Daoy (cell line): ENCODE measurements at places on chromosomes 3 and 15.
A peak's percentile ranks its signal among the peaks of the same experiment; 100 is the strongest.

DNA sequence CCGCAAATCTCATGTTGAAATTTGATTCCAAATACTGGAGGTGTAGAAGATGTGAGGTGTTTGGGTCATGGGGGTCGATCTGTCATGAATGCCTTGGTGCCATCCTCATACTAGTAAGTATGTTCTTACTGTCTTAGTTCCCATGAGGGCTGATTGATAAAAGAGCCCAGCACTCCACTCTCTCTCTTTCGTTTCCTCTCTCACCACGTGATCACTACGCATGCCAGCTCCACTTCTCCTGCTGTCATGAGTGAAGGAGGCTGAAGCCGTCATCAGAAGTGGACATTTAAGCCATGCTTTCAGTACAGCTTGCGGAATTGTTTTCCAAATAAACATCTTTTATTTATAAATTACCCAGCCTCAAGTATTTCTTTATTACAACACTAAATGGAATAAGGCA lies 6.1 kb downstream of the OR5H15 start:
- DNase-seq = no peak

DNA sequence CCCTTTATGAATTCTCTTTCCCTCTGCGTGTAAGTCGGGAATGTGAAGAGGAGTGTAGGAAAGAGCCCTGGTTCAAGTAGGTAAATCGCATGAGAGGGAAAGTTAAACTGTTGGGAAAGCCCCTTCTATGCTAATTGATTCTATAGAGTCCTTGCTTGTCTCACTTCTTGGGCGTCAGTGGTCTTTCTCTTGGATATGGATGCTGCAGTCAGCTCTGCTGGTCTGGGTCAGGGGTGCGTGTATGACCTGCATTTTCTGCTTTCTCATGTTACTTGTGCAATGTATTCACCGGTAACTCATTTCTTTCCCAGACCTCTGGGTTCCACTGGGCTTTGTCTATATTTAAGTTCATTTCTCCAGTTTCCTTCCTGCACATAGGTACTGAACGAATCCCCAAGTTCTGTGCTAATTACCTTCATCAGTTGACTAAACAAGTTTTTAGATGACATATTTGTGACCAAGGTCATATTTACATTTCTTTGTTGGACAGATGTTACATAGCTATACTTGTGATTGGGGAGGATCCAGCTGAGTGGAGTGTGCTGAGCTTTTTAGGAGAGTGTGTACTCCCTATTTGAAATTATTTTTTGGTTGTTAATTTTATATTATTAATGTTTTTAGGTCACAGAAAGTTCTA lies 1.4 kb downstream of the SETD5 start:
- DNase-seq = peak; percentile 50

DNA sequence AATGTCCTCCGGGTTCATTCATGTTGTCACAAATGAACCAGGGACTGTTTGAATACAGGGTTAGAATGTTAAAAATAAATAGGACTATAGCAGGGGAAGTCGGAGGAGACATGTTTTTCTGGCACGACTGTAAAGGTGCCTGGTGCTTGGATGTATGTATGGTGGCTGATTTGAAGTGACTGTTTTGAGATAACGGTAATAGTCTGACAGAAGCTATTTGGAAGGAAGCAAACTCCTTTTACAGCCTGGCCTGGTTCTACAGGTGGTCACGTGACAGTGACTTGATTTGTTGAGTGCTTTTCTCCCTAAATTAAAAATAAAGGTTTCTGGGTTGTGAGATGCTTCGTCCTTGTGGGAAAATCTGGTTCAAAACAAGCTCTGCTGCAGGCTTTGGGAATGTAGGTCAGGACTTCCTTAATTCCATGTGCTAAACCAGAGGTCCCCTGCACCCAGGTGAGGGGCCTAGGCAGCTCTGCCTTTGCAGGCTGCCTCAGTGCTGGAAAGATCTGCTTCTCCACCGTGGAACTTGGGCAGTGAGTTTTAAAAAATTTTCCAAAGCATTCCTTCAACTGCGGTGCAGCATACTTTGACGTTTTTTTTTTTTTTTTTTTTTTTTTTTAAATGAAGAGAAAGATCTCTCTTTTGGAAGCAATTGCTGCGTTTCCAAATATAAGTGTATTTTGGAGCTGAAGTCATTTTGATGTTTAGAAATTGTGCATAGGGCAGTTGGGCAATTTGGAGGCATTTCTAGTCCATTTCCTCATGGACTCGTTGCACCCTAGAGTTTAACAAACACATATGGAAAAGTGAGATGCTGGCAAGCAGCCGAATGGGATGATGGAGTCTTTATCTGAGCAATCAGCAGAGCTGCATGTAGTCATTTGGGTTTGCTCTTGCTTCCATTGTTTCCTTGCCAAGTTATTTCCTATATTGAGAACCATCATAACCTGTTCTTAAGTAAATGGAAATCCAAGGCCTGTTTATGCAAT lies 30.9 kb downstream of the ITPR1 start:
- DNase-seq = peak; percentile 25

- no peak for DNase-seq
Observed at GRCh38 chr15:35362195-35362829, 183.7 kb downstream of the DPH6 start.

- no peak for DNase-seq
Observed at GRCh38 chr3:133934996-133935842, 39.5 kb upstream of the RAB6B start.

DNA sequence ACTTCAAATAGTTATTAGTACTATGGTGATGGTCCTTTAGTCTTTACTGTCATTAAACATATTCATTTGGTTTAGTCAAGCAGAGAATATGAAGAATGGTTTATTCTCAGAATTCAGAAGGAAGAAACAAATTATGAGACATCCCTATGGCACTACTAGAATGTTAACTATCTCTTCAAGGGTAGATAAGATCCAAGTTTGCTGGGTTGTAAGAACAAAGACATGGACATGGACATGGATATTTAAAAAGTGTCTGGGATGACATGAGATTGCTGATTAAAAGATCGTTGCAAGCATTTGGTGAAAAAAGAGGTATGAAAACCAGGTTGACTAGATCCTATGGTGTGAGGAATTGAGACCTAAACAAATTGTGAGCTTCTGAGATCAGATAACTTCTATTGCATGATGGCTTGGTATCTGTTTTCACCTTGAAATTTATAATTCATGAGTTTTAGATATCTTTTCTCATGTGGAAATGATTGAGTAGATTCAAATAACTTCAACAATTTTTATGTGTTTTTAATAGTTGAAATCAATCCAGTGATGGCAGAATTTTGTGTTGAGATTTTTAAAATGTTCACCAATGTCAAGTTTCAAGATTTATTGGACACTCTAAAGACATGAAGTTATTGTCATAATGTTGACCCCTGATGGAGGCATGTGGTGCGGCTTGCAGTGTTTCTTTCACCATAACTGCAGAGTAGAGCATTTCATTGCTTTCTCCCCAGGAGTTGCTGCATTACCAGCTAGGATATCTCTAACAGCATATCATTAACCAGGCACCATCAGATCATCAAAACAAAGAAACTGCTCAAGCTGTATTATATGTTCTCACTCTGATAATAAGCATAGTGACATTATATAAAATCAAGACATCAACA lies 72.6 kb downstream of the NAALADL2 start:
- DNase-seq = no peak

GRCh38 chr3:34919025-34919424 lies 720.3 kb upstream of the ARPP21 start:
- no peak for DNase-seq

DNA sequence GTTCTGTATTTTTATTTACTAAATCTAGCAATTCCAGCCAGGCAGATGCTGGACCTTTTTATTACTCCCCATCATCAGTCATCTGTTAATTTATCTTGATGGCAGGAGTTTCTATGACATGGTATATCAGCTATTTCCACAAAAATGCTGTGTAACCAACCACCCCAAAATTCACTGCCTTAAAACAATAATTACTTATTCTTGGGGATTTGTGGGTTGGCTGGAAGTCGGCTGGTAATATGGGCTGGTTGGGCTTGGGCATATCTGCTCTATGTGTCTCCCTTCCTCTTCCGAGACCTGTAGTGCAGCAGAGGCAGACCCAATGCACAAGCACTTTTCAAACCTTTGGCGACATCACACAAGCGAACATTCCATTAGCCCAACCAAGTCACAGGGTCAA lies 92.1 kb upstream of the UBE2E1 start:
- DNase-seq = peak; percentile 39

DNA sequence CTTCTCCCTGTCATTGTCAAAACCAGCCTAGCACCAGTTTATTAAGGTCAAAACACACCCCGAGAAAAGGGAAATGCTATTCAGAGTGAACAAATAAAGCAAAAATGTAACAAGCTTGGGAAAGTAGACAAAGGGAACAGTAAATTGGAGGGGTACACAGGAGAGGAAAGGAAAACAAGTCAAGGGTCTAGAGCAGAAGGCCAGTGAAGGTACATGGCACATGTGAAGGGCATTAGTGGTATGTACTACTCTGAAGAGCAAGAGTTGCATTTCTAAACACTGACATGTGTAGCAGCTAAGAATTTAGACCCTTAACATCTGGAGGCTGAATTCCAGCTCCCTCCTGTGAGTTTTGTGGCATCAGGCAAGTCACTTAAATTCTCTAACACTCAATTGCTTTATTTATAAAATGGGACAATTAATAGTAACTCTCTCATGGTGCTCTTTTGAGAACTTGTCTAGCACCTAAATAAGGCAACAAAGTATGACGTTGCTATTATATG lies 244.3 kb upstream of the ADAMTS9 start:
- DNase-seq = no peak

DNA sequence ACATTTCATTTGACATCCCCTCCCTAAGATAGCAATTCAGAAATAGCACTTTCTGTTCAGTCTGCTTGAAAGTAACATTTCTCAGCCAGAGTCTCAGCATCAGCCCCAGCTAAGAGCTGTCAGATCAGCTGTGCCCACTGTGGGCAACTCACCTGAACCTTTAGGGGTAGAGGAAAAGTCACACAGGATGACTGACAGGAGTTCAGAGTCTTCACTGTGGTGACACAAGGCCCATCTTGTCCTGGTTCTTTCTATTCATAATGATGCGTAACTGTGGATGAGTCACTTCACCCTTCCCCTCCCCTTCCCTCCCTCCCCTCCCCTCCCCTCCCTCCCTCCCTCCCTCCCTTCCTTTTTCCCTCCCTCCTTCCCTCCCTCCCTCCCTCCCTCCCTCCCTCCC lies 96.1 kb upstream of the RASGRP1 start:
- DNase-seq = peak; percentile 4

GRCh38 chr3:107370907-107371306 lies 6.3 kb upstream of the CCDC54 start:
- no peak for DNase-seq

GRCh38 chr3:49718858-49719213 lies 648 bp downstream of the AMIGO3 start:
- no peak for DNase-seq

GRCh38 chr15:88018869-88019641 lies 237.5 kb downstream of the NTRK3 start:
- no peak for DNase-seq

- DNase-seq = peak; percentile 93
Observed at GRCh38 chr3:159763011-159763601, 225.5 kb upstream of the IL12A start.

DNA sequence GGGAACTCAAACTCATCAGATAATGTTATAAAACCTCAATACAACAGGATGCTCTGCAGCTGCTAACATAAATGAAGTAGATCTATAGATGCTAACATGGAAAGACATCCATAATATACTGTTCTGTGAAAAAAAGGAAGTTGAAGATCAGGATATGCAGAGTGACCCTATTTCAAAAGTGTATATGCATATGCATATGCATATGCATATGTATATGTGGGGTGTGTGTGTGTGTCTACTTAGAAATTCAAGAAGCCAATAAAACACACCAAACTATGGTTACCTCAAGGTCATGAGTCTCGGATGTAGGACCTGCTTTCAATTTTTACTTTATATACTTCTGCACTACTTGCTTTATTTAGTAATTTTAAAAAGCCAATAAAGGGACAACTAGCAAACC lies 125.6 kb downstream of the ABHD5 start:
- no peak for DNase-seq

DNA sequence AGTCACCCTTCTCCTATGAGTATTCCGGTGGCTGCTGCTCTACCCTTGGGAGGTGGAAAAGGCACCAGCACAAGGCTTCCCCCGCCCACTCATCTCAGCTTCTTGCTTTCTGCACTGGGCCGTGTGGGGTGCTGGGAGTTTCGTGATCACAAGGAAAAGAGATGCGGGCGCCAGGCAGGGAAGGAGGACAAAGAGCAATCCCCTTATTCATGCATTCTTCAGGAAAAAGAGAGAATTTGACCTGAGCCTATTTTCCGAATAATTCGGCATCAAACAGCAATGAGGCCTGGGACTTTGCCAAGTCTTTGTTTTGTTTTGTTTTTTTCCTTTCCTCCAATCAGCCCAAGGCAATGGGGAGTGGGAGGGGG lies 102.2 kb upstream of the LPP start:
- no peak for DNase-seq

GRCh38 chr15:100053474-100054121 lies 288.2 kb downstream of the ADAMTS17 start:
- no peak for DNase-seq

GRCh38 chr15:83287541-83288027 lies 3.1 kb upstream of the BNC1 start:
- DNase-seq = peak; percentile 93

DNA sequence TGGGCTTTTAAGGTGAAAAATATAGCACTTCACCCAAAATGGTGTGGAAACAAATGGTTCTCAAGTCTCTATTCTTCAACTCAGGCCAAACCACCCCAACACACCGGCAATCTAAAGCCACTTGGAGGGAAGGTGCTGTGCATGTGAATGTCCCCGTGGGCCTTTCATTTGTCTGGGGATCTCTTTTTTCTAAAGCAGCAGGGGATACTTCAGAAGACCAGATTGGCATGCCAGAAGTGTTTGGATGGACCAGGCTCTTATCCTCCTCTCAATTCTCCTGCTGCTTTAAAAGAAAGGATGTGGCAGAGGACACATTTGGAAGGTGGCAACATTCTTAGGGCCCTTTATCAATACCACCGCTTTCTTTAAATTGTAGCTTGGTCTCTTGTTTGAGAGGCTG lies 193.1 kb downstream of the MEIS2 start:
- DNase-seq = no peak

DNA sequence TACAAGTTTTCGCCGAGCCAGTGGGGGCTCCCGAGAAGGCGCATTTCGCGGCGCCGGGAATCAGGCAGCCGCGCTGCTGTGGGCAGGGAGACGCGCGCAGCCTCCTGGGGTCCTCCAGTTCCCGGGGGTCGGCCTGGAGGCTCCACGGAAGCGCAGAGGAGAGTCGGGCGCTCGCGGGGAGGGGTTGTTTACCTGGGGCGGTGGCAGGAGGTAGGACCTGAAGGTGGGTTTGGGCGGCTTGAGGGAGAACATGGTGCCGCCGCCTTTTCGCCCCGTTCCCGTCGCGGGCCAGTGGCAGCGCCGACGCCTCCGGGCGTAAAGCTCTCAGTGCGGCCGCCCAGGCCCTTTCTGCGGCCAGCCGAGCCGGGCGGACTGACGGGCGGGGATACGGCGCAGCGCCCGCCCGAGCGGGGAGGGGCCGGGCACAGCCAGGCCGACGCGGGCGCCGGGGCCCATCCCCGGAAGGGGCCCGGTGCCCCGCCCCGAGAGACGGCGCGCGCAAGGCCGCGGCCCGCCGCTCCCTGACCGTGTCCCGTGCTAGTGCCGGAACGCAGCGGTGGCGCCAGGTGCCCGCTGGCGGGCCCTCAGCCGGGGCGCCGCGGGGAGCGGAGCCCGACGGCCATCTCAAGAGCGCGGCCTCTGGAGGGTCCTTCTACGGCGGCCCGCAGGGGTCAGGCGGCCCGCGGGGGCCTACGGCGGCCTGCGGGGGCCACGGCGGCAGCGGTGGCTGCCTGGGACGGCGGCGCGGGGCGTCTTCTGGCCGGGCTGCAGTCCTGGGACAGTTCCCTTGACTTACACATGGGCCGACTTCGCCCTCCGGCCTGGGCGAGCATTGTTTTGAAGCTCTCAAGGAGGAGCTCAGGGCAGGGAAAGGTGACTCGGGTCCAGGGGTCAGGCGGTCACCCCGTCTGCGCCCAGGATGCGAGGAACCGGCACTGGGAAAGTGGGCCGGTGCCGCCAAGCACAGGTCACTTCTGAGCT lies at the start of gene MTMR10:
MTMR10 (minus strand) TSS at position 374 of the 981 bp plus-strand sequence; CDS start at position 252, 122 bp downstream.
- DNase-seq = peak; percentile 86
